Ascending aorta (tissue), 2 donors: ENCODE measurements at places on chromosomes 13 and 19. TPM values are rescaled to one million over a fixed set of nuclear protein-coding genes. Genes with fewer than 3 reads are reported as not detected.
A peak's percentile ranks its signal among the peaks of the same experiment; 100 is the strongest.

DNA sequence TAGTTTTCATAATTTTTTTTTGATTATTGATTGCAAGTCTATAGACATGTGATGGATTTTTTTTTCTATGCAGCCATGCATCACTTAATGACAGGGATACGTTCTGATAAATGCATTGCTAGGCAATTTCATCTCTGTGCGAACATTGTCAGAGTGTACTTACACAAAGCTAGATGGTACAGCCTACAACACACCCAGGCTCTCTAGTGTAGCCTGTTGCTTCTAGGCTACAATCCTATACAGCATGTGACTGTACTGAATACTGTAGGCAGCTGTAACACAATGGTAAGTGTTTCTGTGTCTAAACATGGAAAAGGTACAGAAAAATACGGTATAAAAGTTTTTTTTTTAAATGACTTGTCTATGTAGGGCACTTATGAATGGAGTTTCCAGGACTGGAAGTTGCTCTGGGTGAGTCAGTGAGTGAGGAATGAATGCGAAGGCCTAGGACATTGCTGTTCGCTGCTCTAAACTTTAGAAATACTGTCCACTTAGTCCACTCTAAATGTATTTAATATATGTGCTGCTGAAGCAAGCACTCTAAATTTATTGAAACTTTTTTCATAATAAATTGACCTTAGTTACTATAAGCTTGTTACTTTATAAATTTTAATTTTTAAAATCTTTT lies 20.3 kb downstream of the SPATA13 start:
- no peak for DNase-seq

DNA sequence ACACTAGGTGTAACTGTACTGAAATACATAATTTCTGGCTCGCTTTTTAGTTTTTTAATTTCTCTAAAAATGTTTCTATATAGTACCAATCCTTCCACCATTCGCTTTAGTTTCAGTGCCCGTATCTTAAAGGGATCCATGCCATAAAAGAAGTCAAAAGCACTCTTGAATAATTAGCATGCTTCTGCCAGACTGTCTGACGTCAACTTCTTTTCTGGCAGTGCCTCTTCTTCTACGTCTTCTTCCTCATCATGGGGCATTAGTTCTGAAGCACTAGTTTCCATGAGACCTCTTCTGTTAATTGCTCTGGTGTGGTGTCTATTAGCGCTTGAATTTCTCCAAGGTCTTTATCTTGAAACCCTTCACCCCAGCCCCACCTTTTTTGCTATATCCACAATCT lies 93.8 kb upstream of the DOCK9 start:
- no peak for DNase-seq

DNA sequence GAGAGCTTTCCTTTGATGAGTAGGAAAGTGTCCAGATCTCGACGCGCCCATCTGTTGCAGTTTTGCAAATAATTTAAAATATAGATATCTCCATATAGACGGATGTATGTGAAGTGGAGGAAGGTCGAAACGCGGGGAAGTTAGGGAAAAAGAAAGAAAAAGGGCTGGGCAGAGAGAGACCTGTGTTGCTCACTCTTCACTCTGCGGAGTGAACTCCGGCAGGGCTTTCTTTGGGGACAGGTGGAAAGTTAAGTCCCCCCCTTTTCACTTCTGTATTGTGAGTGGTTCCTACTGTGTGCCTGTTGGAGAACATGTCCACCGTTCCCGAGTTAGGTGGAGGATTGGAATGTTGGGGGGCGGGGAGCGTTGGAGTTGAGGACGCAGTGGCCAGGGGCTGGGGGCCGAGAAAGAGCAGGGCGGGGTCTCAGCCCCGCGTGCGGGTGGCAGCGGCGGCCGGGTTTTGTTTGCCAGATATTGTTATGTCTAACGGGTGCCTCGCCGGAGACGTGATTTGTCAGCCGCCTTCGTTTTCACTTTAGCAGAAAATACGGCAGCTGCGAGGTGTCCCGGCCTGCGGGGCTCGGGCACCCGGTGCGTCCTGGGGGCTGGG lies 145.1 kb upstream of the ZNF536 start:
- DNase-seq = no peak

GRCh38 chr19:30426864-30427263 lies 54.7 kb downstream of the ZNF536 start:
- no peak for DNase-seq

DNA sequence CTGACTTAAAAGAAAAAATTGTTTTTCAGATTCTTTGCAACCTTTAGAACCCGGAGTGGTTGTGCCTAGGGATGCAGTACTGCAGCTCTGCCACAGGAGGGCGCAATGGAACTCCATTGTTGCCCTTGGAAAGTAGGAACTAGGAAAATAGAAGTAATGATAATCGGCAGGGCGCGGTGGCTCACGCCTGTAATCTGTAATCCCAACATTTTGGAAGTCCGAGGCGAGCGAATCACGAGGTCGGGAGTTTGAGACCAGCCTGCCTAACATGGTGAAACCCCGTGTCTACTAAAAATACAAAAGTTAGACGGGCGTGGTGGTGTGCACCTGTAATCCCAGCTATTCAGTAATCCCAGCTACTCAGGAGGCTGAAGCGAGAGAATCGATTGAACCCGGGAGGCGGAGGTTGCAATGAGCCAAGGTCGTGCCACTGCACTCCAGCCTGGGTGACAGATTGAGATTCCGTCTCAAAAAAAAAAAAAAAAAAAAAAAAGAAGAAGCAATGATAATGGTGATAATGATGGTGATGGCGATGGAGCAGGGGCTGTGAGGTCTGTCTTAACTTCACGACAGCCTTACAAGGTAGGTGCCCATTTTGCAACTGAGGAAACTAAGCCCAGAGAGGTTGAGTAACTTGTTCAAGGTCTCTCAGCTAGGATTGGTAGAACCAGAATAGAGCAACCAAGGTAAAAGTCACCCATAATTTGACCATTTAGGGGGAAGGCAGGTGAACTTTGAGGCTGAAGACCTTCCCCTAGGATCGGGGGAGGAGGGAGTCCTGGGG lies 5.5 kb upstream of the ADAMTS10 start:
- no peak for DNase-seq

DNA sequence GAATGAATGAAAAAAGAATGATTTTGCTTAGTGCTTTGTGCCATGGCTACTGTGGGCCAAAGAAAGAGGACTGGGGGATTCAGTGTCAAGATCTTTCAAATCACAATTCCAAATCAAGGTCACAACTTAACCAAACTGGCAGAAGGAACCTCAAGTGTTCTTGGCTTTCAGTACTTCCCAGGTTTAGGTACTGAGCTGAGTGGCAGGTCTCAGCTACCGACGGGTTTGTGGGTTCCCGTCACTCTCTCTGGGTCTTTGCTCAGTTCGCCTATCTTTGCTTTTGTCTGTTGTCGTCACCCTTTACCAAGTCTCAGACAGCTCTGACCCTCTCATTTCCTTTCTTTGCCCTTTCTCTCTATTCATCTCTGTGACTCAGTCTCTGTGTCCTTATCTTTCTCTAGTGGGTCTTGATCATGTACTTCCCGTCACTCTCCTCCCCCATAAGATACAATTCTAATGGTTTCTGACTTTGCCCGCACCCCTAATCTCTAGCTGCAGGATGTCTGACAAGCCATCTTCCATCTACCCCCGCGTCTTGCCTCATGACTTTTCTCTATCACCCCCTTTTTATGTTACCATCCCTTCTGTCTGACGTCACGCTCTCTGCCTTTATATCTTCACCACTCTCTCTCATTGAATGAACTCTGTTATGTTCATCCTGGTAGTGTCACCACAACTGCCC lies 33.3 kb upstream of the LRRC4B start:
- DNase-seq = no peak

- no peak for DNase-seq
These were observed 20.4 kb downstream of the ZNF578 start for GRCh38 chr19:52473655-52474350.

DNA sequence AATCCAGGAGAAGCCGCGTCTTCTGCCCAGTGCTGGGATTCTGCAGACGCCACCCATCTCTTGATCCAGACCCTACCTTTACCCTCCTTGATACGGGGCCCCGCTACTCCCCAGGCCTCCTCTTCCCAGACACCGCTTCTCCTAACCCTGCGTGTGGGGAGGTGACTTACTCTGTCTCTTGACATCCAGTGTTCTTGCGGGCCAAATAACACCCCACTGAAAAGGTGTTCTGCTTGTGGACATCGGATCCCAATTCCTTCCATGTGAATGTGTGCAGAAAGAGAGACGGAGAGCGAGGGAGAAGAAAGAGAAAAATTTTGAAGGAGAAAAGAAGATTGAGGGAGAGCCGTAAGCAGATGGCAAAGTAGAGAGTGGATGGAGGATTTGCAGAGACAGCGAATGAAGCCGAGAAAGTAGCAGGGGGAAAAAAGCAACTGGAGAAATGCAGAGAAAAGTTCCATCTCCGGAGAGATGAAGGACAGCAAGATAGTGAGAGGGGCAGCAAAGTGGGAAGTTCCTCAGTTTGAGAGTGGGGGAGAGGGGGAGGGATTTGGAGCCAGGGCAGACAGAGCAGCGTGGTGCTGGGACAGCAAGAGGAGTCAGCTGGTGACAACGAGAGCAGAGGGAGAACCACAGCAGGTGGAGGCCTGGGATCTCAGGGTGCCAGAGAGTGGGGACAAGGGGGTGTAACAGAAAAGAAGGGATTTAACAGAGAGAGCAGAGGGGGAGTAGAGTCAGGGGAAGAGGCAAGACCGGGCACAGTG lies 814 bp downstream of the ZNF480 start:
- no peak for DNase-seq

DNA sequence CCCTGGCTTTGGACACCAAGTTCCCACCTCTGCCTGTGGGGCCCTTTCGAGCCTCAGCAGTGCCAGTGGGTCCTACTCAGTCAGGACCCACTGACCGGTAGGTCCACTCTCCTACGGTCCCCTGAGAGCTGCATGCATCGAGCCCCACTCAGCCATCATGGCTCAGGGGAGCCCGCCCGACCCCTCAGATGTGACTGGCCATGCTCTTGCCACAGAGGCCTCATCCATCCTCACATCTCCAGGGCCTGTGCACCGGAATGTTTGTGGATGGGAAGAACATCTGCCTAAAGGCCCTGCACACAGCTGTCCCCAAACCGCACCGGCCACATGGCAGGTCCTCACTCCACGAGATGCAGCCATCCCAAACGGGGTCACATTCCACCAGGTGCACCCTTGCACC lies 52.6 kb upstream of the C13orf46 start:
- DNase-seq = no peak

- DNase-seq = no peak
These were observed 6.3 kb downstream of the TEX101 start for GRCh38 chr19:43420954-43421353.

DNA sequence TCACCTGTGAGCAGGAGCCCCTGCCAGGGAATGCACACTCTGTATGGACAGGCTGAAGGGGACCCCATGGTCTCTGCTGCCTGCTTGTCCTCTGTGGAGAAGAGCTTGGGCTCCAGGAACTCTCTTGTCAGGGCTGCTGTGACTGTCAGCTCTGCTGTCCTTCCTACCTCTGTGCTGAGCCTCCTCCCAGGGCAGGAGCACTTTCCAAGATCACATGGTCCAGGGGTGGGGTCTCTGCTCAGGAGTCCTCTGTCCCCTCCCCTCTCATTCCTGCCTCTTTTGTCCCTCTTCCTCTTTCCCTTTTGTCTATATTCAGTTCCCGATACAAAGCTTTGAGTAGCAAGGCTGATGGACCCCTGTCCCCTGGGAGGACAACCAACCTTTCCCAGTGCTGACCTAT lies at the start of gene CEACAM7:
Gene CEACAM7 (minus strand): TSS at position 173 of the 400 bp plus-strand sequence. CDS start 105 bp downstream, at position 68.
- DNase-seq = no peak

DNA sequence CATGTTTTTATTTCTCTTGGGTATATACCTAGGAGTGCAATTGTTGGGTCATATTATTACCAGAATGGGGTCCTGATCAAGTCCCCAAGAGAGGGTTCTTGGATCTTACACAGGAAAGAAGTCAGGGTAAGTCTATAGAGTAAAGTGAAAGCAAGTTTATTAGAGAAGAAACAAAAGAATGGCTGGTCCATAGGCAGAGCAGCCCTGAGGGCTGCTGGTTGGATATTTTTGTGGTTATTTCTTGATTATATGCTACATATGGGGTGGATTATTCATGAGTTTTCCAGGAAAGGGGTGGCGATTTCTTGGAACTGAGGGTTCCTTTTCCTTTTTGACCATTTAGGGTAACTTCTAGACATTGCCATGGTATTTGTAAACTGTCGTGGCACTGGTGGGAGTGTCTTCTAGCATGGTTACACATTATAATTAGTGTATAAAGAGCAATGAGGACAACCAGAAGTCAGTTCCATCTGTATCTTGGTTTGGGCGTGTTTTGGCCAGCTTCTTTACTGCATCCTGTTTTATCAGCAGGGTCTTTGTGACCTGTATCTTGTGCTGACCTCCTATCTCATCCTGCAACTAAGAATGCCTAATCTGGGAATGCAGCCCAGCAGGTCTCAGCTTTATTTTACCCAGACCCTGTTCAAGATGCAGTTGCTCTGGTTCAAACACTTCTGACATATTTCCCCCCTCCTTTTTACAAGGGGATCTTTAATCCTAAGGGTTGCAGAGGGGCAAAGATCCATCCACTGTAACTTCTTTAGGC lies 41.1 kb downstream of the CEACAM1 start:
- DNase-seq = no peak

DNA sequence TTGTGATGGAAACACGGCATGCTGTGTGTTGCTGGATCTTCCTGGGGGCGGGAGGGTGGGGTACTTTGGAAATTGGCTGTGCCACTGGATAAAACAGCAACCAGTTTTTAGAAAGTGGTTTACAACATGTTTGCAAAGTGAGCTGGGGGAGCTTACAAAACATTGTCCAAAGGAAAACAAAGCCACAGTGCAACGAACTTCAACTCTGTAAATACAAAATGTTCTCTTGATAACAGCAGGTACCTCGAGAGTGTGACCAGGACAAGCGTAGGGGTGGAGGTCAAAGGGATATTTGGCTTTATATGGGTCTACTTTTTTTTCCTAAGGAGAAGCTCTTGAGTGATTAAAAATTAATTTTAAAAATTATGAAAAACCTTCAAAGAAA lies 2.5 kb downstream of the IGSF23 start:
- no peak for DNase-seq

DNA sequence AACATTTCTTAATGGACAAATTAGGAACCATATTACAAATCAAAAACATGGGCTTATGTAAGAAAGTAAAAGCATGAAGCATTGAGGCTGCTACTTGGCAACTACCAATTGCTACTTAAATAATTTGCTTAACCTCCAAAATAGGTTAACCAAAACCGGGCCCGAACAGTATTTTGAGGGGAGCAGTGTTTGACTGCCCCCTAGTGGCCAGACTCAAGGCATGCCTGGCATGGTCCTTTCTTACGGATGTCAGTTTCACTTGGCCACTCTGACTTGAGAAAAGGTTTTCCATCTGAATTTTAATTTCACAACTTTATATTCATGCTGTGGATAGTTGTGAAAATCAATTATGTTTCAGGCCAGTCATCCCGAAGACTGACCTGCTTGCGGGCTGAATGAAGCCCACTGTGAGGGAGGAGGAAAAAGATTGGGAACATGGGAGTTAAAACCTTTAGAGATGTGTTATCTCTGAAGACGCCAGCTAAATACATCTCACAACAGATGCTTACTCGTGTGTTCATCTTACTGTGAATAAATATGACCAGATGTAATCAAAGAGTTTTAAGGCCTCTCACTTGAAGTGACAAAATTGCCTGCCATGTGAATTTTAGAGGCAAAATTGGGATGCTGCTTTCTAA lies 2.9 kb downstream of the RXFP2 start:
- DNase-seq = peak; percentile 82

- no peak for DNase-seq
These were observed 46.9 kb upstream of the VSTM2B start for GRCh38 chr19:29478578-29479565.

The ZNF541 gene
- total RNA-seq = not detected

The ICAM5 gene
- total RNA-seq = 2.2 TPM

The IZUMO1 gene
- not detected for total RNA-seq

The BRD4 gene
- 55.3 TPM for total RNA-seq

The CEACAM19 gene
- total RNA-seq = 6.3 TPM

The ERFL gene
- total RNA-seq = not detected

The ZNF154 gene
- total RNA-seq = 0.11 TPM

The PPM1N gene
- total RNA-seq = 2.2 TPM
